GOT3 (cell line): ENCODE measurements at places on chromosomes 6 and 20.

GRCh38 chr20:48825566-48825920 lies 2.3 kb downstream of the PREX1 start:
- DNase-seq, result no peak

GRCh38 chr6:167571550-167571949 lies 246.7 kb downstream of the TTLL2 start:
- DNase-seq, result no peak

DNA sequence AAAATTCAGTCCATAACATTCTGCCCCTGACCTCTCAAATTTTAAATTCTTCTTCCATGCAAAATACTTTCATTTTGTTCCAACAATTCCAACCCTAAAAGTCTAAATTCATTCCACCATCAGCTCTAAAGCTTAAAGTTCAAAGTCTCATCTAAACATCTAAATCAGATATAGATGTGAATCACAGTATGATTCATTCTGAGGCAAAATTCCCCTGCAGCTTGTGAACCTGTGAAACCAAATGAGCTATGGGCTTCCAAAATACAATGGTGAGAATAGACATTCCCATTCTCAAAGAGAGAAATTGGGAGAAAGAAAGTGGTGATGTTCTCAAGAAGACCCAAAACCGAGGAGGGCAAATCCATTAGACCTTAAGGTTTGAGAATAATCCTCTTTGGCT lies 309.8 kb downstream of the HIVEP2 start:
- no peak for DNase-seq

- DNase-seq, result no peak
Measured at GRCh38 chr6:137136065-137136464, 37.4 kb downstream of the IL22RA2 start.
